Thymus (tissue), 14 donors: ENCODE measurements at places on chromosomes 12 and 14.

GRCh38 chr14:32977913-32978312, 39.2 kb downstream of the NPAS3 start:
- no peak for DNase-seq
- H3K4me3 ChIP-seq = no peak overlapping the region
- no peaks in the 10 kb centered on the region for H3K27me3 ChIP-seq
- H3K27ac ChIP-seq = no peak overlapping the region
- no peaks in the 10 kb centered on the region for H3K36me3 ChIP-seq

- peaks cover 56% of the 10 kb centered on the region for H3K4me1 ChIP-seq
- H3K27ac ChIP-seq = peak overlapping the region; percentile 19
- H3K27me3 ChIP-seq = no peaks in the 10 kb centered on the region
- no peaks in the 10 kb centered on the region for H3K36me3 ChIP-seq
- no peak overlapping the region for H3K4me3 ChIP-seq
- DNase-seq = no peak
Observed at GRCh38 chr12:104741077-104741476, 217.0 kb downstream of the SLC41A2 start.

- no peaks in the 10 kb centered on the region for H3K27me3 ChIP-seq
- H3K36me3 ChIP-seq = no peaks in the 10 kb centered on the region
- no peak overlapping the region for H3K27ac ChIP-seq
- H3K4me3 ChIP-seq = no peak overlapping the region
- no peaks in the 10 kb centered on the region for H3K4me1 ChIP-seq
Observed at GRCh38 chr14:30445011-30445793, 113.8 kb upstream of the G2E3 start.

GRCh38 chr12:96120359-96121100, 73.6 kb upstream of the ELK3 start:
- no peak overlapping the region for H3K4me3 ChIP-seq
- no peaks in the 10 kb centered on the region for H3K27me3 ChIP-seq
- no peak overlapping the region for H3K27ac ChIP-seq
- no peak for DNase-seq
- no peaks in the 10 kb centered on the region for H3K36me3 ChIP-seq

- no peaks in the 10 kb centered on the region for H3K36me3 ChIP-seq
- no peak overlapping the region for H3K4me3 ChIP-seq
Observed at GRCh38 chr12:66931091-66931490, 252.2 kb upstream of the GRIP1 start.

DNA sequence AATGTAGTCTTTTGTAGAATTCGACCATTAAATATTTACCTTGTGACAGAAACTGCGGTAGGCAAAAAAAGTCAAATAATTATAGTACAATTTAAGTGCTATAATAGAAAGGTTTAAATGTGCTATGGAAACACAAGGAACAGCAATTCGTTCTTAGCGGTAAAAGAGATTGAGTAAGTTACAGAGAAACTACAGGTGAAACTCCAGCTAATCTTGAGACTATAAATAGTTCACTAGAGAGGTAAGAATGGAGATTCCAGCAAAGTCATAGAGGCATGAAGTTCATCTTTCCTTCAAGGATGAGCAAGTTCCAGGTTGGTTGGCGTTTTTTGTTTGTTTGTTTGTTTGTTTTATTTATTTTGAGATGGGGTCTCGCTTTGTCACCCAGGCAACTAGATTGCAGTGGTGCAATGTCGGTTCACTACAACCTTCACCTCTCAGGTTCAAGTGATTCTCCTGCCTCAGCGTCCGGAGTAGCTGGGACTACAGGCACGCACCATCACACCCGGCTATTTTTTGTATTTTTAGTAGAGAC, 878 bp upstream of the R3HDM2 start:
- peak overlapping the region; percentile 51 for H3K4me3 ChIP-seq
- peaks cover 25% of the 10 kb centered on the region for H3K4me1 ChIP-seq
- H3K27ac ChIP-seq = no peak overlapping the region
- H3K36me3 ChIP-seq = no peaks in the 10 kb centered on the region
- no peaks in the 10 kb centered on the region for H3K27me3 ChIP-seq

GRCh38 chr14:36478782-36479181, 41.2 kb downstream of the NKX2-1 start:
- no peaks in the 10 kb centered on the region for H3K4me1 ChIP-seq
- no peak for DNase-seq
- no peaks in the 10 kb centered on the region for H3K27me3 ChIP-seq
- no peak overlapping the region for H3K27ac ChIP-seq
- no peak overlapping the region for H3K4me3 ChIP-seq

- H3K27ac ChIP-seq = no peak overlapping the region
- H3K4me1 ChIP-seq = peaks cover 5% of the 10 kb centered on the region
- peaks cover 12% of the 10 kb centered on the region for H3K27me3 ChIP-seq
- no peak for DNase-seq
- no peaks in the 10 kb centered on the region for H3K36me3 ChIP-seq
Observed at GRCh38 chr14:73250781-73251500, 13.6 kb downstream of the PAPLN start.

GRCh38 chr14:31270196-31270772, 62.7 kb upstream of the HECTD1 start:
- H3K4me1 ChIP-seq = no peaks in the 10 kb centered on the region
- H3K27ac ChIP-seq = no peak overlapping the region
- no peak for DNase-seq
- no peaks in the 10 kb centered on the region for H3K27me3 ChIP-seq
- H3K36me3 ChIP-seq = no peaks in the 10 kb centered on the region

DNA sequence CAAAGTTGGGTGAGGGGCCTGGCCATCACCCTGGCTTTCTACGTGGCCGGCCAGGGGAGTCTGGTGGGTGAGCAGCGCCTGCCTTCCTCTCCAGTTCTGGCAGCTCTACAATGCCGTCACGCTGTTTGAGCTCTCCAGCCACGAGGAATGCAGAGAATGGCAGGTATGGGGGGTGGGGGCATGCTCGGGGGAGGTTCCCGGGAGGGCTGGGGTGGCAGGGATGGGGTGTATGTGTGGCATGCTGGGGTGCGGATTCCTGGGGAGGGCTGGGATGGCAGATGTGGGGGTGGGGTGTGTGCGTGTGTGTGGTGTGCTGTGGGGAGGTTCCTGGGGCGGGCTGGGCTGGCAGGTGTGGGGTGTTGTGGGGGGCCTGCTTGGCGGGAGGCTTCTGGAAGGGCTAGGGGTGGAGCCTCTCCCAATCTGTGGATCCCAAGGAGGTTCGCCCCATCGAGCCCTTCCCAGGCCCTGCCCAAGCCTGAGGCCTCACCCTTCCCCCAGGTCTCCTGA, 18.5 kb downstream of the RHOF start:
- peaks cover 45% of the 10 kb centered on the region for H3K4me1 ChIP-seq
- no peaks in the 10 kb centered on the region for H3K27me3 ChIP-seq
- H3K36me3 ChIP-seq = peaks cover 19% of the 10 kb centered on the region
- no peak overlapping the region for H3K4me3 ChIP-seq
- no peak overlapping the region for H3K27ac ChIP-seq
